ENCODE measurements at places on chromosomes 5 and 9.
A peak's percentile ranks its signal among the peaks of the same experiment; 100 is the strongest.

DNA sequence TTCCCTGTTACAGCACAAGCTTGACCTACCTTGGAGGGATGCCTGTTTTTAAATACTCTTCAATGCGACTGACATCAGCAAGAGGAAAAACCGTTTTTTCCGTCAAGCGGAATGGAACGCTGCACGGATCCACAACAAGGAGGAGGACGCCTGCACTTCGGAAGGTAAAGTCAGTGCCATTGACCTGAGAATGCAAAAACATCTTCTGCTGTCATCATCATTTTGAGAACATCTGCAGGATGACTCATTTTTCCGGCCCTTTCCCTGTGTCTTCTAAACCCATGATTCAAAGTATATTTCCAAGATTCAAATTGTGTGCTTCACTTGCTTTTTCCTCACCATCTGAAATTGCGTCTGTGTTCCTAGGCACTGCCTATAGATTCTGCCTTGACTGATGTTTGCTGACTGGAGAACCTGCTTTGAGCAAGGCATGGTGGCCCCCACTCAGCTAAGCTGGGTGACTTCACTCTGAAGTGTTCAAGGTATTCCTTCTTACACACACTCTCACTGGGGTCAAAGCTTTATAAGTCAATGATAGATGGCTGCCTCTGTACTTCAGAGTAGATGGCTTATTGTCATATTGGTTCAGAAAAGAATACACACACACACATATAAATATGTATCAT lies 78.1 kb downstream of the CEMIP2 start:
- DNase-seq, result no peak

GRCh38 chr9:128117613-128118471 lies 9.7 kb downstream of the PTGES2 start:
- DNase-seq, result peak; percentile 97

- DNase-seq, result peak; percentile 35
These were observed 36.0 kb downstream of the KCNMB1 start for GRCh38 chr5:170353011-170353761.

GRCh38 chr9:70035691-70036090 lies 8.0 kb upstream of the MAMDC2 start:
- no peak for DNase-seq

DNA sequence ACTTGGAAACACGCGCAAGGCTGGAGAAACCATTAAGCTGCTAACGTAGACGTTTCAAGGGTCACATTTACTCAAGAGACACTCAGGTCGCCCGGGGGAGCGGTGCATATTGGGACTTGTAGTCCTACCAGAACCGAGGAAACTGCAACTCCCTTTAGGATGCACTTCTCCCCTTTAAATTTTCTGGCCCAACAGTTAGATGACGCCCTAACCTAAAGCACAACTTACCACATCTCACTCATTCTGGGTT lies 384 bp upstream of the DMXL1 start:
- DNase-seq, result no peak

DNA sequence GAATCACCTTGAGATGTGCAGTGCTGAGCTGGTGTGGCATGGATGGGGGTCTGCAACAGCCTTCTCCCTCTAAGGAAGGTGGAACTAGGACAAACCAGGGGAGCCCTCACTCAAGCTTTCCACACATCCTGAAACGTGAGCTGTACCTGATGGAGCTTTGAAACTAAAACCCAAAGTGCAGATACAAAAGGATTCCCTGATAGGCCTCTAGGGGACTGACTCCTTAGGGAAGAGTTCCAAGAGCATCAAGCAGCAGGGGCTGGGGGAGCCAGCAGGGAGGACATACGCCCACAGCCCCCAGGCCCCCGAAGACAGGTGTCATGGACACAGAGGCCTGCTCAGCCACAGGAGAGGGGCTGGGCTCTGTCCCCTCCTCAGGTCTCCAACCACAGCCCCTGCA lies 17.7 kb downstream of the ARHGEF37 start:
- no peak for DNase-seq

DNA sequence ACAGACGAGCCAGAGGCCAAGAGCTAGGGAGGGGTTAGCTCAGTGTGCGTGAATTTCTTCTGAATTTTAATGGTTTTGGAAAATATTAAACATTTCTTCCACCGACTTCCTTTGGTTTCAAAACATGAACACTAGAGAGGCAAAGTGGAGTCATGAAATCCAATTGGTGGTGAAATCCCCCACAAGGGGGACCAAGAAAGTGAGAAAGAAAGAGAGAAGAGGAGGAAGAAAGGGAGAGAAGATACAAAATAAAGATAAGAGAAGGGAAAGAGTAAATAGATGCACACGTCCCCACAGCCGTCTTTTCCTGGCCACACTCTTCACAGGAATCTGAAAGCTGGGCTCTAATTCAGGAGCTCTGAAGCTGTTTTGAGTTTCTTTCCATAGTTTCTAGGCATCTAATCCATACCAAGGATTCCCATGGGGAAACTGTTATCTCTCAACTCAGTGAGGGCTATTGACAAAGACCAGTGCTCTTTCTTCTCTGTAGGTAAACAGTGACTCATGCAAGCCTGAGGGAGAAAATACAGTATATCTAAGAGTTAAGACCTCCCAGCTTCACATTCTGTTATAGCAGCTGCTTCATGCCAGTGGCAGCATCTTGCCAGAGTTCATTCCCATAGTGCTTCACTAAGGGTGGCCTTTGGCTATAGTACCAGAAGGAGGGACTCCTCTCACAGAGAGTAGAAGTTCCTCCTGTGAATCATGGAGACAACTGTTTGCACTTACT lies 115.8 kb upstream of the LIFR start:
- DNase-seq, result no peak

DNA sequence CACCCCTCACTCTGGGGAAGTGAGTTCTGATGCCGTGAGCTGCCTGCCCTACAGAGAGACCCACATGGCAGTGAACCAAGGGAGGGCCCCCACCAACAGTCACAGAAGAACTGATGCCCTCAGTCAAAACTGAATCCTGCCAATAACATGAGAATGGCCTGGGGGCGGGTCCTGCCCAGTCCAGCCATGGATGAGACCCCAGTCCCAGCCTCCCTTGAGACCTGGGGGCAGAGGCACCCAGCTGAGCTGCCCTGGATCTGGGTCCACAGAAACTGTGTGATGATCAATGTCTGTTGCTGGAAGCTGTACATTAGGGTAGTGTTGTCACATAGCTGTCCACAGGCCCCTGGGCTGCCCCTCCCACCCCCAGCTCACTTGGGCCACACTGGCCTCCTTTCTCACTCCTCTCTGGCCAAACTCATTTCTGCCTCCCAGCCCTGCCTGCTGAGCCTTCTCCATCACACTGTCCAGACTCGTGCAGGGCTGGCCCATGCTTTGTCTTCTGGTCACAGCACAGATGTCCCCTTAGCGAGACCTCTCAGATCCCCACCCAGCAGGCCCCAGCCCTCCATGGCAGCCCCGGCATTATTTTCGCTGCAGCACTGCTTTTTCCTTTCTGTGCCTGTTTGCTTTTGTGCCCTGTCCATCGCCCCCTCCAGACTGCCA lies 16.8 kb downstream of the GBGT1 start:
- no peak for DNase-seq

DNA sequence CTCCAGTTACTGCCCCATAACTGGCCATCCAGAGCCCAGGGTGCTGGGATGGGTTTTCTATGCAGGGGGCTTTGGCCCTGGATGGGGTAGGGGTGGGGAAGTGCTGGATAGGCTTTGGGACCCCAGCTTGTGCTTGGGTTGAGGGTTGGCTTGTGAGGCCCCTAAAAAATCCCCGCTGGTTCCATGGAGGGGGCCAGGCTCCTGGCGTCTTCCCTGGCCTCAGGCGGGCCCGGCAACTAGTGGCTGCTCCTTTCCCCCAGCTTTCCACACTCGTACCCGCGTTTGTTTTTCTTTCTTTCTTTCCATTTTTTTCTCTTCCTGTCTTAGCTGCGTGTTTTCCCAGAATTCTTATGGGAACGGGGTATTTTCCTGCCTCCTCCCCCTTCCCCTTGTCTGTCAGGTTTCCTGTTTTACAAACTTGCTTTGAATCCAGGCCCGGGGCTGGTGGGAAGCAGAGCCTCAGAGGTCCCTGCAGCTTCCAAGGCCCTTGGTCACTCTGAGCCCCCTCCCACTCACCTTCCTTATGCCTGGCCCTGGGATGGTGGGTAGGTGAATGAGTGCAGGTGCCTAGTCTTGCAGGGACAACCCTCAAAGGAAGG lies 40.2 kb downstream of the RGS3 start:
- no peak for DNase-seq

DNA sequence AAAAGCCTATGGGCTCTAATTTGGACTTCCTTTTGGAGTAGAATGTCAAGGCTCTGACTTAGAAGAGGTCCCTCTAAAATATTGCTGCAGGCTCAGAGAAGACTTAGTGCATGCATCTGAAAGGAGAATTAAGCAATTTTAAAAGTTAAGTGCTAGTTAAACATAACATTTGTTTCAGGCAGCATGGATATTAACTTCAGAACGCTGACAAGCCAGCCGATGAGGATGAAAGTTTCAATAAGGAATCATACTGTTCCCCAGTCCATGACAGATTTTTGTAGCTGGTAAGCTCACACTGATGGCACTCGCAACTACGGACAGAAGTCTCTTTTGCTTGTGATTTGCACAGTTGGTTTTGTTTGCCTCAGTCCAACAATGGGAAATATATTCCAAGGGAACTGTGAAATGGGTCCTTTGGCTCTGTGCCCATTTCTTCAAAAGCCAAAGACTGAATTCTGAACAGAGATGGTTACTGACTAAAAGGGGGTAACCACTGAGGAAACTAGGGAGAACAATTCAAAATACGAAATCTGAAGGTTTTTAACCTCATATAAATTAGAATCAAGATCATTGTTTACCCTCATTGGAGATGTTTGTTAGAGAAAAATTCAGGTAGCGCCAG lies 47.6 kb downstream of the DCP2 start:
- no peak for DNase-seq

DNA sequence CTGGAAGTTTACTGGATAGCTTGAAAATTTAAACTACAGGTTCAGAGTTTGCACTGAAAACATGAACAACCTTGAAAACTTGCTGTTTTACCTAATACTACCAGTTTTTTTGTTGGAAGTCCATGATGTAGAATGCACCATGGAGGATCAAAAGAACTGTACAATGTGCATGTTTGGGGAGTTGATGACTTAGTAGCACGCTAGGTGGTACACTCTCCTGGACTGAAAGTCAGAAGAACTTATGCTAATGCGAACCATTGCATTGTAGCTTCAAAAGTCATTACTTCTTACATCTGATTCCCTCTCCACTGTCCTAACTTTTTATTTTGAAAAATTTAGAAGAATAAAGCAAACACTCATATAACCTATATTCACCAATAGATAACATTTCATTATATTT lies 211.0 kb downstream of the OSTF1 start:
- DNase-seq, result no peak

DNA sequence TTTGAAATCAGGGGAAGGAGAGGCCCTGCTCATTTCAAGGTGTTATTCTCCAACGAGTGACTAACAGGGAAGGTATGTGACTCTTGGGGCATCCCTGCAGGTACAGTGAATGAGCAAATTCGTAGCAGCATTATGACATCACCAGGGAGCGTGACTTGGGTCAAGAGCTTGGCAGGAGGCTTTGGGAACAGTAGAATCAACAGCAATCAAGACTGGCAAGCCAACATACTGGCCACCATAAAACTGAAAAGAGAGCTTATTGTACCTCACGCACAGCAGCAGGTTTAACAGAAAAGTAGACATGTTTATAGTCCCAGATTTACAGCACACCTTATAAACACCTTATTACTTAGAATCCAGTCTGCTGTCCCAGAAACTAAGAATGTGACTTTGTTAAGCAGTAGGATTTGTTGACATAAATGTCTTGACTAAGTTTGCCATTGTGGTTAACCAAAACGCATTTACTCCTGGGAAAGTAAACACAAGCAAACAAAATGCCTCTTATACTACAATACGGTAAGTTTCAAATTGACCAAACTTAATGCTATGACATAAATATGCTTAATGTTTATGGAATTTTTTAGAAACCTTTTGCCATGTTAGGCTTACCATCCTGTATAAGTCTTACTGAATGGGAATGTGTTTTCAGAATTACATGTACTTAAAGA lies 297.8 kb downstream of the NPR3 start:
- DNase-seq, result no peak

DNA sequence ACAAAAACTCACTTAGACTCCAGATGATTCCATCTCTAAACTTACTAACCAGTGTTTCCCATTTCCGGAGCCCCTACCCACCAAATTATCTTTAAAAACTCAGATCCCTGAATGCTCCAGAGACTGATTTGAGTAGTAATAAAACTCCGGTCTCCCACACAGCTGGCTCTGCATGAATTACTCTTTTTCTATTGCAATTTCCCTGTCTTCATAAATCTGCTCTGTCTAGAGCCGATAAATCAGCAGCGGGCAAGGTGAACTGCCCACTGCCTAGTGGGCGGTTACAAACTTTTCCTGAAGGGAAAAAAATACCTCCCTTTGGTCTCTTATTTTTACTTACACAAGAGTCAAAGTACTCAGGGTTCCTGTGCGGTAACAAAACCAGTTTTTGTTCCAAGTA lies 624.4 kb upstream of the RORB start:
- DNase-seq, result no peak

- no peak for DNase-seq
These were observed 1085.2 kb upstream of the ARRDC3 start for GRCh38 chr5:92468295-92468694.

DNA sequence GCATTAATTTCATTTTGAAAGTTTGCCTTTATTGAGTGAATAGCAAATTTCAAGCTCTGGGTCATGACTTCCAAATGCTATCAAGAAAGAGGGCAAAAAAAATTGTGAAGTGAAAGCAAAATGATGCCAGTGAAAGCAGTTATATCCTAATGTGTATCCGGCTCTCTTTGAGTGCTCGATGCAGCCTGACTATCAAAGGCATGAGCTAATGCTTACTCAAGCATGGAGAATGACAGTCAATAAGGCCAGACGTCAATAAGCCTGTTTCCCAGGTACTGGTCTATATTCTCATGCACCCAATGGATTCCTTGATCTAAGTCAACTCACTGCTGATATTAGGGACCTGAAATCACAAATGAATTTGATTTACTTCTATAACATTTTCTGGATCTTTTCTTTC lies 435.5 kb downstream of the CAAP1 start:
- DNase-seq, result no peak

GRCh38 chr9:14424289-14424688 lies 110.3 kb upstream of the NFIB start:
- DNase-seq, result no peak

DNA sequence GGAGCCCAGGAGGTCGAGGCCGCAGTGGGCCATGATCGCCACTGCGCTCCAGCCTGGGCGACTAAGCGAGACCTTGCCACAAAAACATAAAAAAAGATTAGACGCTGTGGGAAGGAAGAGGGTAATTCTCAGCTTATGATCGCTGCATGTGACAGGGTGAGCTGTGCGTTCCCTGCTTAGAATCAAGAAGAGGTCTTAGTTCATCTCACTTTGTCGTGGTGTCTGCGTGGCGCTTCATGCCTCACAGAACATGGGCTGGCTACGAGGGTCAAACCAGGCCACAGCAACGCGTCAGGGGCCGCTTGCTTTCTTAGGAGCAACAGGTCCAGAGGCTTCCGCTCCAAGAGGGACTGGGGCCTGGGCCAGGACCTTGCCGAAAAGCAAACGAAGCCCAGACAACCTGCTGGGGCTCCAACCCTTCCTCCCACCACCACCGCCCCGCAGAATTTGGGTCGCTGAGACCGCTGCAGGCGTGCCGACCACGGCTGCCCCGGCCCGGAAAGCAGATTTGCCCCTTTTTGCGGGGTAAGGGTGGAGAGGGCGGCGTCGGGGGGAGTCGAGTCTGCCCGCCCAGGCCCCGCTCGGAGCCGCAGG lies 10.0 kb upstream of the GRIN1 start:
- DNase-seq, result peak; percentile 51

- DNase-seq, result no peak
These were observed 95.1 kb downstream of the NMUR2 start for GRCh38 chr5:152309926-152310450.

Measured in body of pancreas (tissue), 4 donors.